ENCODE measurements at places on chromosomes 12 and 14.

- DNase-seq = no peak
Observed at GRCh38 chr14:96538990-96539317, 36.8 kb downstream of the PAPOLA start.

DNA sequence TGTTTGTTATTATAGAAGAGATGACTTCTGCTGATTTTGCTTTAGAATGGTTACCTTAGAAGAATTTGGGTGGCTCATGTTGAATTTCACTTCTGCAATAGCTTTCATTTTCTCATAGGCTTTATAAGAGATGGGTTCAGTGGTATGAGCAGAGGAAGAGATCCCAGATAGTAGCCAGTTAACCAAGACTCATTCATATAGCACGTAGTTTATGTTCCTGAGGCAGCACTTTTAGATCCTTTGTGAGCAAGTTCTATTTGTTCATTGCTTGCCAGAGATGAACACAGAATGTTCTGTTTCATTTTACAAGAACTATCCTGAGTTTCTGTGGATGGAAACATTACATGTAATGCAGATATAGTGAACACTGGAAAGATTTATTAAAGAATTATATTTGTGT, 32.2 kb downstream of the RAB21 start:
- no peak for DNase-seq

DNA sequence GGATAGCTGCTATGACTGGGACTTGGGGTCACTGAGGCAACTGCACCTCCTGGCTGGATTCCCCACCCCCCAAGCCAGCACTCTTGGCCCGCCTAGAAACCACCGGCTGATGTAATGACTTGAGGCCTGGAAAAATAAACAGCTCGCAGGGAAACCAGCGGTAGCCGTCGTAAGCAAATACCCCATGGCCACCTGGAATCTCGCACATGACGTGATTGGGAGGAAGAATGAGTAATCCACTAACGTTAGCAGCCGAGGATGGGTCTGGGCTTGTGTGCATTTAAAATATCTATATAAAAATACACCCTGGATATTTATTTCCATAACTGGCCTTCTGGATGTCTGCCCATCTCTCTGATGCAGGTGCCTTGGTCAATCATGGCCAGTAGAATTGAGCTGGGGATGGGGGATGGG, 120.1 kb downstream of the SMOC1 start:
- DNase-seq = no peak

DNA sequence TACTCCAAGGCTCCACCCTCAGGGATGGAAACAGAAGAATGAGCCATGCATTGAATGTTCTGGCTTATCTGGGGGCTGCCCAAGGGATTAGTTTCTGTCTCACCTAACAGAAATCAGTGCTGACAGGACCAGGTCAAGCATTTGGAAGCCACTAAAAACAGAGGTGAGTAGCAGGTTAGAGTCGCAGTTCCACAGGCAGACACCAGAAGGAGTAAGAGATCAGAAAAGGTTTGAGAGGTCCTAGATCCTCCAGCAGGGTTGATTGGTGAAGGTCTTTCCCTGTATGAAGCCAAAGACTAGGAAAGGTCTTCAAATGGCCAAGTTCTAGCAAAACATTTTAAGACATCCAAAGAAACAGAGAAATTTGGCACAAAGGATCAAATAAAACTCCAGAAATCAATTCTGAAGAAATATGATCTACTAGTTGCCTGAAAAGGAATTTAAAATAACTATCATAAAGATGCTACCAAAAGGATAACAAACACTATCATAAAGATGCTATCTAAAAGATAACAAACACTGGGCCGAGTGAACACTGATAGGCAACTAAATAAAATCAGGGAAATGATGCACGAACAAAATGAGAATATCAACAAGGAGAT, 19.5 kb upstream of the TTC9 start:
- peak; percentile 42 for DNase-seq

GRCh38 chr12:130300737-130301535, 36.8 kb upstream of the PIWIL1 start:
- peak; percentile 12 for DNase-seq

DNA sequence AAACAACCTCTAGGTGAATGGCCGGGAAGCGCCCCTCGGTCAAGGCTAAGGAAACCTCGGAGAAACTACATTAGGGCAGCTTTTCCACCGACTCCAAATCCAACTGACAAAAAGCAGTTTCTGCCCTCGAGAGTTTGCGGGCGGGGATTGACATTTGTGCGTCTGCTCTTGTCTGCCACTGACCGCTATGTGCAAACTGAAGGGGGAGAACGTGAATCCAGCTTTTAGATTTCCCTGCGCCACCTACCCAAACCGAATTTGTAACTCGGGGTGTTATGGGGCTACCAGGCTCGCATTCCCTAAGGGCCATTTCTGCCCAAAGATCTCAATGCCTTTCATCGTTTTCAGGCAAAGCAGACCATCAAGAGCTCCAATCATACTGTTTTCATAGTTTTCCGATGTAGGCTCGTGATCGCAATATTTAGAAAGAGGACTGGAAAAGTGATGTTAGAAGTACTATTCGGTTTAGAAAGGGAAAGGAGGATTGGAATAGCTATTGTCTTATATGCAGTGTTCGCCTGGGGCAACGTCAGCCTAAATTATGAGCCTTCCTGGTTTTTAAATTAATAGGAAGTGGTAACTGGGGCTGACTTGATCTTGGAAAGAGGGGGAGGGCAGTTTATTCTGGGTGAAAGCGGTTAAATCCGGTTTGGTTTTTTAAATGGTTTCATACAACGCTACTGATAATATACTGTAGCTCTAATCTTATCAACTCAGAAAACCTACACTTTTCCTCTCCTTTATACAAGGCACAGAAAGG, 45.4 kb downstream of the BCAT1 start:
- DNase-seq = no peak

DNA sequence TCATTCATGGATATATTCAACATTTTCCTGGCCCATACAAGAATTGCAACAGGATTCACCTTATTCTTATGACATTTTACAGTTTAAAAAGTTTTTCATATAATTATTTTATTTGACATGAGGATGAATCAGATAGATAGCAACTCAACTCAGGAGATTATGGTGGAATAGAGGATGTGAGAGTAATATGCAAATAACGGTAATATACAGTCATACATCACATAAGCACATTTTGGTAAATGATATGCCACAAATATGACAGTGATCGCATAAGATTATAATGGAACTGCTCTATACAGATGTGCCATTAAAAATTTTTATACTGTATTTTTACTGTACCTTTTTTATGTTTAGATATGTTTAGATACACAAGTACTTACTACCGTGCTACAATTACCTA, 24.1 kb upstream of the CRADD start:
- DNase-seq = no peak

DNA sequence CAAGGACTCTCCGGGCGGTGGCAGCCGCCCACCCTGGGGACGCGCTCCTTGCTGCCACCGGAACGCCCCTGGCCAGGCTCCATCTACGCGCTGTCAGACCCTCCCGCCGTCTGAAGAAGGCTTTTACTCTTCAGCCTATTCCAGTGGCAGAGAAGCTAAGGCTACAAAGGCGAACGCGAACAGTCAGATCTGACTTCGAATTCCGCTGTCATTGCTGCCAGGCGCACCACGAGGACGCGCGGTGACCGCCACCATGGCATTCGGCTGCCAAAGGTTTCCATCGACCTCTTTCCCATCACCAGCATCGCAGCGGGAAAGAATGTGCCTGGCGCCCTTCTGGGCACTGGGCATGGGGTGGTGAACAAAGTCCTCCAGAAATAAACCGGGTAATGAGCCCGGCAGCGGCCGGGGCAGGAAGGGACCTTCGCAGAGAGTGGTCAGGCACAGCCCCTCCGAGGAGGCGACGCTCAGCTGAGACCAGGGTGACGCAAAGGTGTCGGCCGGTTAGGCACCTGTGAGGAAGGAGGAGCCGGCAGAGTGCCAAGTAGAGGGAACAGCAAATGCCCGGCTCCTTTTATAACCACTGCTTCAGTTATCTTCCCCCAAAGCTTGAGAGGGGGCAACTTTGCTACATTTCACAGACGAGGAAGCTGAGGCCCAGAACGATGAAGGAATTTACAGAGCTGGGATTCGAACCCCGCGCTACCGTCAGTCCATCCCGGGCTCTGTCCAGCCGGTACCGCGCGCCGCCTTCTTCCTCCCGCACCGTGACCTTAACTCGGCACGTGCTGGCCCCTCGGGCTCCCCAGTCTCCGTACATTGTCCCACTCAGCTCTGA, 1.9 kb upstream of the RFX4 start:
- no peak for DNase-seq

DNA sequence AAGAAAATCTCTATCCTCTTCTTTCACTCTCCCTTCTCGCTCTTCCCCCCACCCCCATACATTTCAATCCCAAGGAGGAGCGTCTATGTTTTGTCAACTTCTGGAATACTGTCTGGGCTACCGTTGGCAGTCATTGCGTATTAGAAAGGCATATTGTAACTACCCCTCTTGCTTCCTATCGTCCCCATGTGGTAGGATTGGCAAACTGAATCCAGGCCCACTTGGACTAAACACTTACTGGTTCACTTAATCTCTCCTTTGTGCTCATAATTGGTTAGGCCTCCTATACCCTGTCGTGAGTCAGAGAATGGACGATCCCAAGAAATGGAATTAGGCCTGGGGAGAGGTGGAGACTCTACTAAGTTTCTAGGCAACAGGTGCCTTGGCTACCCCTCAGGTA, 68.8 kb upstream of the SLC8A3 start:
- DNase-seq = peak; percentile 32

- no peak for DNase-seq
Observed at GRCh38 chr14:21015312-21015711, 9.5 kb downstream of the NDRG2 start.

GRCh38 chr14:37036669-37037341, 135.6 kb downstream of the SLC25A21 start:
- DNase-seq = no peak

DNA sequence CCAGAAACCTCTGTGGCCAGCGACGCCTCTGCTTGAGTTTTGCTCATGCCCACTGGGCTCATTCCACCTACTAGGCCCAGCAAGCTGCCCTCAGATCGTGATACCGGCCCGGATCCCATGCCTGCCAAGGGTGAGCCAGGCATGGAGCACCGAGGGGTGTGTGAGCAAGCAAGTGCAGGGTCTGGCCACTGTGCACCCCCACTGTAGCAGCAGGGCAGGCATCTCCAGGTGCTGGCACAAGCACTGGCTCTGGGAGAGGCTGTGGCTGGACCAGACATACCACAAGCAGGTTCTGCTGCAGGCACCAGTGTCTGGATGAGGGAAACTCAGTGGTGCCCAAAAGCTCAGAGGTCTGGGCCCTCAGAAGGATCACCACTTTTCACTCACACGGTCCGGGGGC, 20.6 kb downstream of the FAM186A start:
- no peak for DNase-seq

- no peak for DNase-seq
Observed at GRCh38 chr14:62097072-62097471, 334.9 kb downstream of the SNAPC1 start.

Data from Jurkat, Clone E6-1 (cell line).